HuH-7 (cell line): ENCODE measurements at places on chromosomes 1 and 21.

- no peak for DNase-seq
Observed at GRCh38 chr1:17559615-17560419, 20.3 kb downstream of the ARHGEF10L start.

GRCh38 chr1:171769754-171770153 is 11.7 kb upstream of the METTL13 start:
- no peak for DNase-seq

GRCh38 chr1:153677718-153678518 is 570 bp upstream of the NPR1 start:
- peak; percentile 80 for DNase-seq

DNA sequence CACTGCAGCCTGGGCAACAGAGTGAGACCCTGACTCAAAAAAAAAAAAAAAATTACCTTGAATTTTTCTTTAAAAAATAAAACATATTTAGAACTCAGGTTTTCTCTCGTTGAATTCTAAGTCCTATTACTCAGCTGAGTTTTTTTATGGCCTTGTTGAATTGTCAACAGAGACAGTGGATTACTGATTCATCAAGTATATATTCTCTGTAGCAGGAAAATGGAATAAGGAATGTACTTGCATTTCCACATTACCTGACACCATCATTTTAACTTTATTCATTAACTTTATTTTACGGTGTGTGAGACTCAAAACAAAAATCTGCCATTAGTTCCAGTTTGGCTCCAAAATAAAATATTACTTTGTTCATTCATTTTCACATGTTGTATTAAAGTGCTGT is 53.8 kb upstream of the APP start:
- DNase-seq, result no peak

- no peak for DNase-seq
Observed at GRCh38 chr1:54284781-54285529, 85.0 kb downstream of the MRPL37 start.

DNA sequence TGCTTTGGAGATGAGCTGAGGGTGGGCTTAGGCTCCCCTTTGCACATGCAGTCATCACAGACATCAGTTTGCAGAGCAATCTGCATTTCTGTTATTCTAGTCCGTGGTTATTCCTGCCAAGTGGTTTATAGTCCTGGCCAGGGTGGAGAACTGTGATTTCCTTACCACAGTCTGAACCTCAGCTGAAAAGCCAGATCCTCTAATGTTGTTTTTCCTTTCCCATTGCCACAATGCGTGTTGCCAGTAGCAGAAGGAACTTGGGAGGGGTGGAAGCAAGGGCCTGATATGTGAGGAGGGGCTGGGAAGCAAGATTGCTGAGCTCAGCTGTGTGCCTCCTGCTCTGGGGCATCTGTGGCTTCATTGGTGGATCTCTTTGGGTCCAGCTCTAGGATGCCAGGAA is 18.0 kb upstream of the ST3GAL3 start:
- no peak for DNase-seq

DNA sequence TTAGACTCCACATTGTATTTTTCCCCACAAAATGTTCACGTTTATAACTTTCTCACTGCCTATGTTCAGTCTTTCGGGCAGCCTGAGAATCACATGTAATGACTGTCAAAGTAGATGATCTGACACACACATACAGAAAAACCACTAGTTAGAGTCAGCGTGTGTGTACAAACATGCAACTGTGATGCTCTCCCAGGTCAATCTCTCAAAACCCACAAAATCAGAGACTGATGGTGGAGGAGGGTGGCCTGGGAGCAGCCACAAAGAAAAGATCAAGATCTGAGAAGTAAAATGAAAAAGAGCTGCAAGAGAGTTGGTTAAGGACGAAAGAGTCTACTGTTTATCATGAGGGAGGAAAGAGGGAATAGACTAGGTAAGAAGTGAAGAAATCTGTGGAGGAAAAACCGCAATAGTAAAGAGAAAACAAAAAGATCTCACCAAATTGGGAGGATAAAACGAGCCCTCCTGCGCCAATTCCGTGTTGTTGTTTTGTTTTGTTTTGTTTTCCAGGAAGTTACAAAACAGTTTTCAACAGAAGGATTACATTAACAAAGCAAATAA is 2.3 kb downstream of the EGLN1 start:
- DNase-seq, result no peak

DNA sequence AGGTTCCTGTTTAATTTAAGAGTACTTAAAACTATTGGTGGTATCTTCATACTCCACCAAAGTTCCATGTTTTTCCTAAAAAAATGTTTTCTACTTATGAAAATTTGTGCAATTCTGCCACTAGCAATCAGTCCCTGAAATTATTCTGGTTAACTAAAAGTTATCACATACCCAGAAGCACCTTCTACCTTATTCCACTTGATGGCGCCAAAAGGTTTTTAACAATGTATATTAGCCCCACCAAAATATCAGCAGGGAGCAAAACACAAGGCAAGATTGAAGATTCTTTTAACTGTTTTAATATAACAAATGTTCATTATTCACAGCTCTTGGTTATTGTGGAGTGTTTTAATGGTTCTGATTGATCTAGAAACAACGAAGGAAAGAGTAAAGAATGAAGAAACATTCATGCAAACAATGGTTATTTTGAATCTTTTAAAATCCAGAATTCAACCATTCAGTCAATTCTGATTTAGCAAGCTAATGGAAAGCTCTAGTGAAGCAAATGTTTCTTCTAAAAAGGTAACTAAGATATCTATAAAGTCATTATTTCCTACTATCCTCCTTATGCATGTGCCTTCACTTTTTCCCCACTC is 67.2 kb downstream of the TTLL7 start:
- peak; percentile 20 for DNase-seq

- DNase-seq, result no peak
Observed at GRCh38 chr1:212607206-212607912, 1.2 kb upstream of the ATF3 start.

GRCh38 chr1:233714631-233715217 is 100.8 kb downstream of the KCNK1 start:
- no peak for DNase-seq

DNA sequence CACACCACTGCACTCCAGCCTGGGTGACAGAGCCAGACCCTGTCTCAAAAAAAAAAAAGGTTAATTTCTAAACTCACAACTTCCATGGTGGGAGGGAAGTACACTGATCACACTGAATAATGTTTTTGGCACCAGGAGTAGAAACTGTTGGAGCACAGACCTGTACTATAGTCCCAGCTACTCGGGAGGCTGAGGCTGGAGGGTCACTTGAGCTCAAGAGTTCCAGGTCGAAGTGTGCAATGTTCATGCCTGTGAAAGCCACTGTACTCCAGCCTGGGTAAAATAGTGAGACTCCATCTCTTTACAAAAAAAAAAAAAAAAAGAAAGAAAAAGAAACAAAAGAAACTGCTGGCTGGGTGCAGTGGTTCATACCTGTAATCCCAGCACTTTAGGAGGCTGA is 35.3 kb downstream of the TMEM50B start:
- no peak for DNase-seq

DNA sequence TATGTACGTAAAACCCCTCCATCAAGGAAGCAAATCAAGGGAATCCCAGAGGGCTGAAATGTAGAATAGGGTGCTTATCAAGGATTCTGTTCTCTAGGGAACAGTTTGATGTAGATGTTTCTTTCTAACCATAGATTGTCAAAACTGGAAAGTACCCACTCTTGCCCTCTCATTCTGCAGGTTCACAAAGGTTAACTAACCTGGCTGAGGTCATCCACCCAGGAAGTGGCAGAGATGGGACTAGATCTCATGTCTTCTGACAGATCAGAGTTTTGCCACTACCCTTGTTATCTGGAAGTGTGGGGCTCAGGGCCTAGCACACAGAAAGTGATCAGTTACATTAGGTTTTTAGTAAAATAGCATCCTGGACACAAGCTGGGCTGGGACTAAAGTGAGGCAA is 47.4 kb downstream of the GFI1 start:
- no peak for DNase-seq

DNA sequence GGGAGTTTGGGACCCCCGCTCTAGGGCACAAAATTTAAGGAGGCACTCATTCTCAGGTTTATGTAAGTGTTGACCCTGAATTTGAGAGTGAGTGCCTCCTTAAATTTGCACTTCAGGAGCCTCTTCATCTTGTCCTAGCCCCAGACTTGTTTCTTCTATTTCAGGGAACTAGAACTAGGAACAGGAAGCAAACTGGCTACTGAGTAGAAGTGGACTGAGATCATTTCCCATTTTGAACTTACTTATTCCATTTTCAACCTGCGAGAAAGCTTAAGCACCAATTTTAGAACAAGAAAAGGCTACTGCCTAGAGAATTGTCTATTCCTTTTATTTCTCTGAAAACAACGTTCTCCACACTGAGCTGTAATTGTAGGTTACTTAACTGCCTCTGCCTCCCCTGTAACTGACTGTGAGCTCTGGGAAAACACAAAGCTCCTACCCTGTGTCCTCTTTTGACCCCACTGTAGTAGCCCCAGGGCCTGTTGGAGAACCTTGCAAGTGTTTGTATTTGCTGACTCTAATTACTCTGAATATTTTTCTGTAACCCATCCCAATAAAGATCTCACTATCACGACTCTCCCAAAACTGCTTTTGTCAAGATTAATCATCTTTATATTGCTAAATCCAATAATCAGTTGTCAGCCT is 2.5 kb downstream of the PPT1 start:
- no peak for DNase-seq

DNA sequence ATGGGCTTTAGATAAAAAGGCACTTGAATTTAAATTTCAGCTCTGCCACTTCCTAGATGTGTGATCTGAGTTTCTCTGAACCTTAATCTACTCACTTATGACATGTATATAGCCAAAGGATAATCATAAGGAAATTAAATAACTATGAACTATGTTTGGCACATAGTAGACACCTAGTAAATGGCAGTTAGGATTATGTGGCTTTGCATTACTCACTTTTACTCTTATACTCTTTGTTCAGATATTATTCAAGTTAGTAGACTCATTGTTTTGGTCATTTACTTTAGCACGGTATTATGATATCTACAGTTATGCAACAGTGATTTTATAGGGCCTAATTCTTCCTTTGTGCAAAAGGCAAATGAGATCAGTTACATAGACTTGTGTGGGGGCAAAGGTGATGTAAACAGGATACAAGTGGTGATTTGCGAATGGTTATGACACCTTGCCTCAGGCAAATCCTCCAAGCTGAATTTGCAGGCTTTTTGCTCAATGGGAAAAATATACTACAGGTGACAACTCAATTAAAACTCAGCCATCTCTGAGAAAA is 297.2 kb upstream of the PBX1 start:
- DNase-seq, result no peak

DNA sequence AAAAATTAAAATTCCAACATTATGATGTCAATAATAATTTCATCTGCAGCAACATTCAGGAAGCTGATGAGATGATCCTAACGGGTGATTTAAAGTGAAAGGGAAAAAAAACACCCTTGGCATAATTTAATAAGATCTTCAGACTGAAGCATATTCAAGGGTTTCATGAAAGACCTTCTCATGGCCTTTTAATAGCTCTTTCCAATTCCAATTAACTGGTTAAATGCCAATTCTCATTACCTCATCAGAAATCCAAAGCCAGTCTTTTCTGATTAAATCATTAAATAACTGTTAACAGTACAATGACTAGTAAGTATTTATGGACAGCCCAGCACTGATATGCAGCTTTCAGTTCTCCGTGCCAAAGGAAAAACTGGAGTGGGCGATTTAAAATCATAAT is 407.5 kb downstream of the SMYD3 start:
- DNase-seq, result no peak

DNA sequence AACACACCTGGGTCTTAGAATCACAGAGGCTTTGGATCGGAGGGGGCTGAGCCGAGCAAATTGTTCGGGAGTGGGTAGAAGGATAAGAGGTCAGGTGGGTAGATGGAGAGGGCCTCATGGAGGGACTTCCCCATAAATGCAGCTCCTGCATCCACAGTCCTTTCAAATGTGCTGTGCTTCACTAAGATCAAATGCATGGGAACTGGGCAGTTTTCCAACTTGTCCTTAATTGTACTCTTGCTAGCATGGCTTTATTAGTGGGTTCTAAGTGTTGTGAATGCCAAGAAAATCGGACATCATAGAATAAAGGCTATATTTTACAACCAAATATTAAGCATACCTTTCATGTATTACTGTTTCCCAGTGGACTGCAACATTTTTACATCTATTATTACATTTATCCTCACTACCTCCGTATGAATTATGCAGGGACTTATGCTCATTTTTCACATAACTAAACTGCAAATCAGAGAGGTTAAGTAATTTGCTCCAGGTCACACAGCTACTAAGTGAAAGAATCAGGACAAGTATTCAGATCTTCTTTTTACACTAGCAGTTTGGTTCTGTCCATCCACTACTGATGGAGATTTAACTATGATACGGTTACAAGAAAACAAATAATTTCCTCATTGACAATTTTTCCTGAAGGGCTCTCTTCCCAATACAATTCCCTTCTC is 174.5 kb upstream of the RUNX1 start:
- DNase-seq, result no peak

- no peak for DNase-seq
Observed at GRCh38 chr1:167137793-167138510, 44.1 kb downstream of the STYXL2 start.

DNA sequence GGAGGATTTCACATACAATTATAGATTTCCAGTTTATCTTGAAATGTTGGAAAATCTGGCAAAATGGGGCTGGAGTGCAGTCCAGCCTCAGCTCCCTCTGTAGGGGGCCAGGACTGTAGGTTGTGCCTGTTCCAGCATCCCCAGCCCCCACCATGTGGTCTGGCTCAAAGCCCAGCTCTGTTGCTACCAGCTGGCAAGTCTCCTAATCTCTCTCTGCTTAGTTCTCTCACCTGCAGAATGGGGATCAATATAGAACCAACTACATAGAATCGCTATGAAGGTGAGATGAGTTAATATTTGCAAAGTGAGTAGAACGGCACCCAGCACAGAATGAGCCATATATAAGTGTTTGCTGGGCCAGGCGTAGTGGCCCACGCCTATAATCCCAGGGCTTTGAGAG is 50.0 kb upstream of the TARDBP start:
- DNase-seq, result no peak

- peak; percentile 85 for DNase-seq
Observed at GRCh38 chr1:227788271-227789083, 27.0 kb upstream of the PRSS38 start.

- no peak for DNase-seq
Observed at GRCh38 chr1:183024317-183025009, 1.2 kb downstream of the LAMC1 start.

- no peak for DNase-seq
Observed at GRCh38 chr1:54275349-54275748, 75.4 kb downstream of the MRPL37 start.

- no peak for DNase-seq
Observed at GRCh38 chr1:228530086-228530758, 43.0 kb downstream of the RNF187 start.

DNA sequence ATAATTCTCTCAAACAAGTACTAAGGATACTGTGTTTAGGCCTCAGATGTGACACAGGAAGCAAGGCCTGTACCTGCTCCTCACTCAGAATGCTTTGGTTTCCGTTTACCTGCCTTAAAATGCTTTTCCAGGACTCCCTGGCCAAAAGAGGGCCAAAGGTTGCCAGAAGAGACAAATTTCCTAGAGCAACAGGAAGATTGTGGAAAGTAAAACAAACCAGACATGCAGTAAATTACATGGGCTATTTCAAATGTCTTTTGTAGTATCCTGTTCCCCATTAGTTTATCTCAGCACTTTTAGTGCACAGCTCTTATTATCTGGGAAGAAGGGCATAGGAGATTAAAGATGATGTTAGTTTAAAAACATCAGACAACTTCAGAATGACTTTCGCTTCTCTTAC is 280.0 kb downstream of the NFIA start:
- DNase-seq, result no peak

GRCh38 chr1:14921057-14921456 is 232.5 kb upstream of the TMEM51 start:
- no peak for DNase-seq

- DNase-seq, result peak; percentile 65
Observed at GRCh38 chr1:151993734-151994496, at the start of gene S100A10. Gene S100A10 (minus strand): TSS chr1:151993859. CDS start chr1:151986230, 7,629 bp downstream.
